ENCODE measurements at places on chromosomes 6 and 20.

DNA sequence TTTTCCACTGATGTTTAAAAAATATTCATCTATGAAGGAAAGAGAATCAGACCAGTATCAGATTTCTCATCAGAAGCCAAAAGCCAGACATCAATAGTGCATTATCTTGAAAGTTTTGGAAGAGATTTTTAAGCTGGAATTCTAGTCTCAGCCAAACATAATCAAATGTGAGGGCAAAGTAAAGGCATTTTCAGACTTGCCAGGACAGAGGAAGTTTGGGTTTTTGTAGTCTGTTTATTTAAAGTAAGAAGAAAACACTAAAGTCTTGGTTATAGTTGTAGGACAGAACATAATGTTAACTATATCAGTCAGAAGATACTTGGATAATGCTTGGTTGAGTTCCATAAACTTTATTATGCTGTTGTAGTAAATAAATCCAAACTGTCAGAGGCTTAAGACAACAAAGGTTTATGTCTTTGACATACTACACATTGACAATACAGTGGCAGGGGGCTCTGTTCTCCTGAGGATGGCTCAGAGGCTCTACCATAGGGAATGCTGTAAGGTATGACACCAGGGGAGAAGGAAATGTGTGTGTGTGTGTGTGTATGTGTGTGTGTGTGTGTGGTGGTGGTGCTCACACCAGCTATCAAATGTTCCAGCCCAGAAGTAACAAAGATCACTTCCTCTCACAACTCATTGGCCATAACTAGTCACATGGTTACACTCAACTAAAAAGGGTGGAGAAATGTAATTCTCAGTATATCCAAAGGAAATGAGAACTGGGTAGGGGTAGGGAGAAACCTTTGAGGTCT is 26.7 kb upstream of the YWHAB start:
- H3K27ac ChIP-seq: no peak overlapping the region
- DNase-seq: no peak
- no peaks in the 10 kb centered on the region for H3K36me3 ChIP-seq
- no peaks in the 10 kb centered on the region for H3K27me3 ChIP-seq
- H3K4me1 ChIP-seq: no peaks in the 10 kb centered on the region

- H3K4me1 ChIP-seq: no peaks in the 10 kb centered on the region
- peaks cover 16% of the 10 kb centered on the region for H3K36me3 ChIP-seq
- H3K27ac ChIP-seq: no peak overlapping the region
- no peak overlapping the region for H3K4me3 ChIP-seq
- no peaks in the 10 kb centered on the region for H3K27me3 ChIP-seq
- DNase-seq: no peak
Observed at GRCh38 chr6:160022101-160022500, 53.2 kb downstream of the IGF2R start.

- H3K27ac ChIP-seq: no peak overlapping the region
- peaks cover 15% of the 10 kb centered on the region for H3K27me3 ChIP-seq
- H3K4me3 ChIP-seq: no peak overlapping the region
- no peaks in the 10 kb centered on the region for H3K4me1 ChIP-seq
- no peak for DNase-seq
Observed at GRCh38 chr20:57261457-57262251, 4.8 kb downstream of the BMP7 start.

DNA sequence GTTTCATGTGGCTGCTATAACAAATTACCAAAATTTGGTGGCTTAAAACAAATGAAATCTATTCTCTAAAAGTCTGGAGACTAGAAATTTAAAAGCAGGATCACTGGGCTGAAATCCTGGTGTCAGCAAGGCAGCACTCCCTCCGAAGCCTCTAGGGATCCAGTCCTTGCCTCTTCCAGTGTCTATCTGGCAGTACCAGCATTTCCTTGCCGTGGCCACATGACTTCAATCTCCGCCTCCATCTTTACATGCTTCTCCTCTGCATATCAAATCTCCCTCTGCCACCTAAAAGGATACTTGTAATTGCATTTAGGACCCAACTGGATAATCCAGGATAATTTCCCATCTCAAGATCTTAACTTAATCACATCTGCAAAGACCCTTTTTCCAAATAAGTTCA is 30.2 kb downstream of the ARHGAP18 start:
- no peaks in the 10 kb centered on the region for H3K27me3 ChIP-seq
- H3K4me3 ChIP-seq: no peak overlapping the region
- no peak overlapping the region for H3K27ac ChIP-seq
- no peak for DNase-seq
- no peaks in the 10 kb centered on the region for H3K36me3 ChIP-seq

DNA sequence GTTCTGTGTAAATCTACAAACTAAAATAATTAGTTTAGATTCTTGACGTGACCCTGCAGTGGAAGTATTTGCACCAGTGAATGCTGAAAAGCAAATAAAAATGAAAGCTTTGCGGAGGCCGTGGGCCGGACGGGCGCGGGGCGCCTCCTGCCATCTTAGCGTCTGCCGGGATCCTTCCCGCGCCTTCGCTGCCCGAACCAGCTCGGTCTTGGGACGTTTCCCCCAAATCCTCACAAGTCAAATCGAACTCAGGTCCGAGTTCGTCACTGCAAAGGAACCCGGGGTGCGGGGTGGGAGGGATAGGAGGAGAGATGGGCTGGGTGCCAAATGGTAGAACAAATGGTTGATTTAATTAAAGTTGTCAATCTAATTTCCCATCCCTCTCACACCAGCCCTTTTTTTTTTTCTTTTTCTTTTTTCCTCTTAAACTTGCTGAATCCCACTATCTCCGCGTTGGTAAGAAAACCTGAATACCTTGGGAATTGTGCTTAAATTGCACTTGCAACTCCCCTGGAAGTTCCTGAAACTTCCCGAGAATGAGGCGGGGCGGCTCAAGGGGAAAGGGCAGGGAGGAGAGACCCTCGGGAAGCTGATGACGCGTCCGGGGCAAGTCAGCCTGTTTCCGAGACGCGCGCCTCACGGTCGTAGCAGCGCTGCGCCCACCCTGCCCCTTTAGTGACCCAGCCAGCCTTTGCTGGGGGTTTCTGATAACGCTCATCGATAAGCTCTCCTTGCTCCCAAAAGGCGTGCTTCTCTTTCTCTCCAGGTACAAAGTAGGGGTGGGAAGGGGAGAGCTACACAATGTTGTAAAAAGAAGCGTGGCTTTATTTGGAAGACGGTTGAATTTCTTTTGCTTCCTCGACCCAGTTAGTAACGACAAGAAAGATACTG is 1.8 kb downstream of the GJA1 start:
- peaks cover 10% of the 10 kb centered on the region for H3K4me1 ChIP-seq
- H3K27me3 ChIP-seq: peaks cover 14% of the 10 kb centered on the region
- DNase-seq: no peak
- H3K4me3 ChIP-seq: peak overlapping the region; percentile 33
- no peaks in the 10 kb centered on the region for H3K36me3 ChIP-seq

DNA sequence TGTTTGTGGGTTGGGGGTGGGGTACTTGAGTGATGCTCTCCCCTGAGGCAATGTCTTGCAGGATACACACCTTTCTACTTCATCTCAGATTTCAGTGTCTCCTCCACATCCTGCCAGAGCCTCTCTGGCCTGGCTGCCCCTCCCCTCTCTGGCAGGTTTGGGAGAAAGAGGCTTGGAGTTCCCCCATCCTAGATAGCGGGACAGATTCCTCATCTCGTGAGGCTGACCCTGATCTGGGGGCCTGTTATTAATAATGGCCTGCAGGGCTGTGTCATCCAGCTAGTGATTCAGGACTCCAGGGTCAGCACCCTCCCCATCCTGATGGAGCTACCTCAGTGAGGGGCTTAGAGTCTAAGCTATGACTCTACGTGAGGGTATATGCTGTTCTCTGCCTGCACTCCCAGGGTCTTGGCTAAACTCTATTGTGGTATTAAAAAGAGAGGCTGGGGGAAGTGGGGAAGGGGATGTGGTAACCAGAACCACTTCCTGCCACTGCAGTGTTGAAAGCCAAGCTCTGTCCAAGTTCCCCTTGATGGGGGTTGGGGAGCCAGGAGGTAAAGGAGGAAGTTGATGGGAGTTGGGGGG is 3.7 kb upstream of the MMP9 start:
- H3K36me3 ChIP-seq: no peaks in the 10 kb centered on the region
- H3K27ac ChIP-seq: peak overlapping the region; percentile 52
- no peak for DNase-seq
- no peaks in the 10 kb centered on the region for H3K27me3 ChIP-seq
- peaks cover 61% of the 10 kb centered on the region for H3K4me1 ChIP-seq
- H3K4me3 ChIP-seq: peak overlapping the region; percentile 47

DNA sequence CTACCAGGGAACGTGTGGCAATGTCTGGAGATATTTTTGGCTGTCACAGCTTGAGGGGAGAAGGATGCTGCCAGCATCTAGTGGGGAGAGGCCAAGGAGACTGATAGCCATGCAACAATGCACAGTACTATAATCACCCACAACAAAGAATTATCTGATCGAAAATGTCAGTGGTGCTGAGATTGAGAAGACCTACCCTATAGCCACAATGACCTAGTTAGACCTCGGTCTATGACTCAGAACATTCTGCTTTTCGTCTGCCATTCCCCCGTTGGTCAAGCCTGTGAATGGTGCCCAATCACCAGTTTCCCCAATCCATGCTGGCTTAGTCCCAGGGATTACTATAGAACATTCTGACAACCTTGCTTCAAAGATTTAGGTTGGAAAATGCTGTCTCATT is 93.5 kb downstream of the TMEM200A start:
- DNase-seq: no peak
- no peaks in the 10 kb centered on the region for H3K27me3 ChIP-seq
- no peaks in the 10 kb centered on the region for H3K36me3 ChIP-seq
- no peak overlapping the region for H3K4me3 ChIP-seq
- no peaks in the 10 kb centered on the region for H3K4me1 ChIP-seq
- no peak overlapping the region for H3K27ac ChIP-seq

GRCh38 chr6:33197431-33198048 is 2.9 kb downstream of the RXRB start:
- no peak for DNase-seq
- H3K27ac ChIP-seq: peak overlapping the region; percentile 12
- peaks cover 25% of the 10 kb centered on the region for H3K4me1 ChIP-seq
- no peak overlapping the region for H3K4me3 ChIP-seq
